GM23338 (cell line): ENCODE measurements at places on chromosomes 2 and 18. TPM values are rescaled to one million over a fixed set of nuclear protein-coding genes. Genes with fewer than 3 reads are reported as not detected.

- DNase-seq = no peak
These were observed 358.3 kb downstream of the ZNF521 start for GRCh38 chr18:24993628-24994027.

- DNase-seq = no peak
These were observed 366.5 kb upstream of the POU3F3 start for GRCh38 chr2:104487366-104487765.

Gene PHLPP1
- 72.5 and 73.6 TPM in 2 replicates for total RNA-seq

DNA sequence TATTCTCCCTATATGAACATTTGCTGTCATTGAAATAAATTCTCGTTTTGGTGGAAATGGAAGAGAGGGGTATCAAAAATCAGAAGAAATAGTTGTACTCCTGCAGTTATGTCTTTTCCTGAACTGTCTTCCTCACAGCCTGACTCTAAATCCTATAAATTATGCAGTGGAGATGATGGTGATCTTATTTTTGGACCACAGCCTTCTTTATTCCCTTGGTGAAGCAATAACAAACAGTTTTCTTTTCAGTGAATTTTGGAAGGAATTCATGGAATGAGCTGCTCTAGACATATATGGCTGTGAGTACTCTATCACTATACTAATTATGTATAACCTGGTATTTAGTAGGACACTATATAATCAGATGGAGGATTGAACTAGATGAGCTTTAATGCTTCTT lies 1.7 kb upstream of the SLC25A12 start:
- DNase-seq = no peak

GRCh38 chr18:48605408-48605845 lies 66.6 kb downstream of the CTIF start:
- peak; percentile 87 for DNase-seq
